ENCODE measurements at places on chromosomes 2 and 18.

GRCh38 chr2:216274194-216274840 is 98.0 kb downstream of the MARCHF4 start:
- no peak for DNase-seq

DNA sequence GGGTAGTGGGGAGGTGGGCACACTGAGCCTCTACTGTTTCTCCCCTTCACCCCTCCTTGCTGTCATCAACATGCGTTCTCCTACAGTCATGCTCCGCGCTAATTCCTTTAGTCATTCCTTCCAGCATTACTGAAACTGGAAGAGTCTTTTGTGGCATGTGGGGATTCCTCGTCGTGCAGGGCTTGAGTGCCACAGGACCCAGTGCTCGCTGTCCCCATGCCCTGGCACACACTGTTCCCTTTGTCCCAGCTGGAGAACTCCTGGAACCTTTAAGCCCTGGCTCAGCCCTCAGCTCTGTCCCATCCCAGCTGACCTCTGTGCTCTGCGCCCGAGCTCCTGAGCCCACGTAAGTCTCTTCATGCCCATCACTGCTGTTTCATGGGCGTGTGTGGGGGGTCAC is 42.1 kb downstream of the ODC1 start:
- DNase-seq: no peak

GRCh38 chr2:238493880-238494572 is 67.3 kb downstream of the ASB1 start:
- DNase-seq: no peak

DNA sequence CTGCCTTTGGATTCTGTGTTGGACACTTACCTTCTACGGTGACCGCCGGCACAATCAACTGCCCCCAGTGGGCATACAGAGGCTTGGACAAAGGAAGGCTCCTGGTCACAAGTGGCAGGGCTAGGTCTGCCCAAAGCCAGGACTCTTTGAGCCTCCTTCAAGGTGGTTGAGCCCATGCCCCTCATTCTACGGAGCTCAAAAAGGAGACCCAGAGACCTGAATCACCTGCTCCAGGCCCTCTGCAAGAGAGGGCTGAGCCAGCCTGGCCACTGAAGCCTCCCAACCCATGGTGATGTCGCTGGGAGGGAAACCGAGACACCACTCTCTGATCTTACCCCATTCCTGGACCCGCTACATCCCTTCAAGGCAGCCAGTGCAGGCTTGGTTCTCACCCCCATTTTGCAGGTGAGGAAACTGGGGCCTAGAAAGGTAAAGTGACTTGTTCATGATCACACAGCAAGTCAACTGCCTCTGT is 87.9 kb downstream of the INHBB start:
- no peak for DNase-seq

DNA sequence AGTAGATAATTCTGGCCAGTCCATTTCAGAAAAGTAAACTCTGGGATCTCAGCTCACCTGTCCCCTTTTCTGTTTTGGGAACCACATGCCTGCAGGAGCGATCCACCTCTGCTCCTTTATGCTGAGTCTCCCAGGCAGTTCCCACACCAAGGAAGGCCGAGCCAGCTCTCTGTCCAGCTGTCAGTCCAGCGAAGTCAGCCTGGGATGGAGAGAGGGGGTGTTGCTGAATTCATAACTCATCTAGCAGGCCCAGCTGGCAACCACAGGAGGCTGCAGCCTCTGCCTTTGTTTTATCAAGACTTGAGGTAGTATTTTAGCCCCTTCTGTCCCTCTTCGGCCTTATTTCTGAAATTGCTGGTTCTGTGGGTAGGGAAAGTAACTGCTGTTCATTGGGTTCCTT is 209.9 kb downstream of the ARL4C start:
- DNase-seq: no peak

DNA sequence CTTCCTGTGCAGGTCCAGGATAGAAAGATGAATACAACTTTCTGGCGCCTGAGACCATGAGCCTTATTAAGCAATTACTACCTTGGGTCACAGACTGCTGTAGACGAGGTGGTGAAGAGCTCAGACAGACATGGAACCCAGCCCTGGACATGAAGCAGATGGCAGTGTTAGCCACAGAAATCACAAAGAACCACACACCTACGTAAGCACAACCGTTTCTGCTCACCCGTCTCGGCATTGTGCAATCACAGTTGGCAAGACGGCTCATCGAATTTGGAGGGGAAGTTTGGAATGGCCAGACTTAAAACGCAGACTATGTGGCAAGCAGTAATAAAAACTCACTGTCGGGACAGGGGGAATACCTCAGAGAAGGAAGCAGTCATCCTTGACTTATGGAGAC is 24.3 kb upstream of the ASPRV1 start:
- DNase-seq: no peak
